ENCODE measurements at places on chromosomes 6 and 20.

GRCh38 chr6:49826743-49827406 lies 39.5 kb downstream of the CRISP1 start:
- DNase-seq, result no peak

GRCh38 chr20:53220482-53221307 lies 248.5 kb downstream of the TSHZ2 start:
- no peak for DNase-seq

- DNase-seq, result no peak
Observed at GRCh38 chr6:169975286-169975685, 223.9 kb downstream of the ERMARD start.

- DNase-seq, result no peak
Observed at GRCh38 chr6:44223319-44224028, at the start of gene SLC29A1. Gene SLC29A1 (plus strand): TSS chr6:44223595. CDS start chr6:44227314, 3,719 bp downstream.

- no peak for DNase-seq
Observed at GRCh38 chr20:15772826-15773225, 800.4 kb downstream of the KIF16B start.

GRCh38 chr20:49569411-49570115 lies 1.6 kb upstream of the PTGIS start:
- DNase-seq, result no peak

DNA sequence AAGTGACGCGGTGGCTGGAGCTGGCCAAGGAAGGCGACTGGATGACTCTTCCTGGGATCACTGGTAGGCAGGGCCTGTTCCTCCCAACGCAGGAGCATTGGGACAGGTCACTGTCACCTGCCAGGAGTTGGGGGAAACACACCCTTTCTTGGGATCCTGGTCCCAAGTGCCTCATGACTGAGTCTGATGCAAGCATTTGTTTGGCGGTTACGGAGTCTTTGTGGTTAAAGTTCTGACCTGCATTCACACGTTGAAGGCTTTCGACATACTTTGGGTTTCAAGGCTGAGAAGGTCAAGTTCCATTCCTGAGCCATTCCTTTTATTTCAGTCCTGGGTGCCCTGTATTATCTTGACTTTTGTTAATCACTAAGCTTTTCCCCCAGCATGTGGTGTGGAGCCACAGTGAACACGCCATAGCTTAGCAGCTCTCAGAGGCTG lies 6.0 kb downstream of the PNLDC1 start:
- no peak for DNase-seq

DNA sequence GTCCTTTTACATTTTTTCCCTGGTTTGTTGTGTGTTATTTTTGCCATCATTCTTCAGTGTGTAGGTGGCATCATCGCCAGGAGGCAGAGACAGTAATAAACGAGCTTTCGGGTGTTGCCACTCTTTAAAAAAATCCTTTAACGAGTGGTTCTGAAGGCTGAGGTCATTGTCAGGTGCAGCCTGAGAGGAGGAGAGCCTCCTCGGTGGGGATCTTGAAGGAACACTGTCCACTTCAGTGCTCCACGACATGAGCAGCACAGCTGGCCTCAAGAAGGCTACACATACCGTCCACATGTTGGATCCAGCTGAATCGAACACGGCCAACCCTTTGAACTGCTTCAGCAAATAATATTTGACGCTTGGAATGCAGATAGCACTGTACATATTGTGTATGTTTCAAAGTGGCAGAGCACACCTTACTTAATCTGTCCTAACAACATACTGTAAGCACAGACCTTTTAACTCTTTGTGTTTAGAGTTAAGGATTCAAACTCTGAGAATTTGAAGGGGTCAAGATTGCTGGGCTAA lies 48.0 kb upstream of the FOXQ1 start:
- no peak for DNase-seq

DNA sequence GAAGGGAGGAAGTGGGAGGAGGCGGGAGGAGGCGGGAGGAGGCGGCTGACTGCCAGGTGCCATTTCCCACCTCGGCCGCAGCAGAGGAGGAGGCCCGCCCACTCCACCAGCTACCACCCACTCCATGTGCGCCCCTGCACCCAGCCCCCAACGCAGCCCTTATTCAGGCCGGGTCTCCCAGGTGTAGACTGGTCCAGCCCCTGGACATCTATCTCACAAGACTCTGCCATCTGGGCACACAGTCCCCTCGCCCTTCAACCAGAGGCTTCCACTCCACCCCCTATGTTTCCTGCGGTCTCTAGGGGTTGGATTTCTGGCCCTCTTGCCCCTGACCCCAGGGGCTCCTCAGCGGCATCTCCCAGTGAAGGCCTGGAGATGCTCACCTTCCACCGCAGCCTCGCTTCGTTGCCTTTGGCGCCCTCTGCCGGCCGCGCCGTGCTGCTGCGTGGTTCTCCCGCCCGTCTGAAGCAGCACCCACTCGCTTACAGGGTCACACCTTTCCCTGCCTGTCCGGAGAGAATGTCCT lies 32.6 kb upstream of the FAM83D start:
- DNase-seq, result no peak

DNA sequence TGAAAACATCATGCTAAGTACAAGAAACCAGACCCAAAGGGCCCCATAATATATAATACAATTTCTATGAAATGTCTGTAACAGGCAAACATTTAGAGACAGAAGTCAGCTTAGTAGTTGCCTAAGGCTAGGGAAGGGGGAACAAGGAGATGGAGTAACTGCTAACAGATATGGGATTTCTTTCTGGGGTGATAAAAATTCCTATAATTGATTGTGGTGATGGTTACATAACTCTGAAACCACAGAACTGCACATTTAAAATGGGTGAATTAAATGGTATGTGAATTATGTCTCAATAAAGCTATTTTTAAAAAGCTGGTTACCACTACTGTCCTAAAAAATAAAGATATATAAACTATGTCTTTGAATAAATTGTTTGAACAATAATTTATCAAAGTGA lies 3.2 kb downstream of the CEP162 start:
- DNase-seq, result no peak

GRCh38 chr6:22838345-22838744 lies 269.0 kb downstream of the HDGFL1 start:
- DNase-seq, result no peak

DNA sequence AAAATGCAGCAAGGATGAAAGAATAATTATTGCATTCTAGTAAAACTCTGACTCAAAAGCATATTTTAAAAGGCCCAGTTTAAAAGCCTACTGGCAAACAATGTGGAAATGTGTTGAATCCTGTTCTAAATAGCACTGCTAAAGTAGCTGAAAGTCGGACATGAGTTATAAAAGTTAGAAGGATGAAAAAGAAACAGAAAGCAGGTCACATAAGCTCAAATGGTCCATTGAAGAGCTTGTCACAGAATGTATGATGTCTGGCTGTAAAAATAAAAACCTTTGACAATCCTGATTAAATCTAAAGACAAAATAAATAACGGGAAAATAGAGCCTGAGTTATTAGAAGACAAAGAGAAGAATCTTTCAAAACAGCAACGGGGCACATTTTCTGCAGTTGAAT lies 218.6 kb upstream of the UFL1 start:
- no peak for DNase-seq

DNA sequence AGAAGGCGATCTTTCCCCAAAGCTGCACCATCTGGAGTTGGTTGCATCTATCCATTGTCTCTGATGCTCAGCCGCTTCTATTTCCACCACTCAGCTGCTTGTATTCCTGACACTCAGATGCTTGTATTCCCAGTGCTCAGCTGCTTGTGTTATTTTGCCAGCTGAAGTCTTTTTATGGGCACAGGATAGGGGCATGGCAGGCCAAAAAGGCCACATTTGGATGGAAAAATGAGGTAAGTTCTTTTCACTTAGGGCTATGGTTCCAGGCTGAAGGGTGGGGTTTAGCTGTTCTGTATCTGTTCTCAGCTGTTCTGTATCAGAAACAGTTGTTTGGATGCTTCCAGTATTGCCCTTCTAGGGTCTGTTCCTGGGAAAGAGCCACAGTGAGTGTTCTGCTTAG lies 944.9 kb downstream of the QKI start:
- DNase-seq, result no peak

DNA sequence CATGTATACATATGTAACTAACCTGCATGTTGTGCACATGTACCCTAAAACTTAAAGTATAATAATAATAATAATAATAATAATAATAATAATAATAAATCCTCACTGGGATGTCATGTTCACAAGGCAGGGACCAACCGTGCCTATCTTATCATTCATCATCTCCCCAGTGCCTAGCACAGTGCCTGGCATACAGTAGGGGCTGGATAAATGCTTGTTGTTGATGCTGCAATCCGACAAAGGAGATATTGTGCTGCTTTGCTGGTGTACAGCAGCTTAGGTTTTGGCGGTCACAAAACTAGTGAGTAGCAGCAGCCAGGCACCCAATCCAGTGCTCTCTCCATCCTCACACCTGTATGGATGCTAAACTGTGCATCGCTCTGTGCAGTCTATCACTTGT lies 94.1 kb upstream of the ASF1A start:
- no peak for DNase-seq

GRCh38 chr6:144895313-144896278 lies 610.5 kb downstream of the UTRN start:
- no peak for DNase-seq

- peak; percentile 30 for DNase-seq
Observed at GRCh38 chr6:164097551-164098398, 683.3 kb downstream of the QKI start.

GRCh38 chr20:35319192-35319870 lies 27.1 kb upstream of the FAM83C start:
- no peak for DNase-seq

DNA sequence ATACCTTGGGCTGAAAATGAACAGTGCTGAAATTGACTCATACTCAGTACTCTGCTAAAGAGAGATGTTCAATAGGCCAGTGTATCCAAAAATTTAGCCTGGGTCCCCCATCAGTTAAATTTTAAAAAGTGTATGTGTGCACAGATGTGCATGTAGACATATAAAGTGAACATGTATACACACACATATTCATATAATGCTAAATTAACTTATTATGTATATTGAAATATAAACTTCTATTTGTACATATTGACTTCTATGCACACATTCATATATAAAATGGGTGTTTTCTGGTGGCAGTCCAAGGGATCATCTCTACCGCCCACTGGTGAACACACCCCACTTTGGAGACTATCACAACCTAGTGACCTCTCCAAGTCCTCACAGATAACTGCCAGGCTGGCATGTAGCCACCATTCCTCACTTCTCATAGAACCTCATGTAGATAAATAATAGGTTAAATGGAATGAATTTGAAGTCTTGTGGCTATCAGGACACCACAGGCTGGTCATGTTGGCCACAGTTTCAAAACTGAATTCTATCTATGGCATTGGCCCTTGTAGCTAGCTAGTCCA lies 8.8 kb downstream of the SLC22A16 start:
- no peak for DNase-seq

- DNase-seq, result no peak
Observed at GRCh38 chr20:36010825-36011224, 42.4 kb downstream of the CNBD2 start.

DNA sequence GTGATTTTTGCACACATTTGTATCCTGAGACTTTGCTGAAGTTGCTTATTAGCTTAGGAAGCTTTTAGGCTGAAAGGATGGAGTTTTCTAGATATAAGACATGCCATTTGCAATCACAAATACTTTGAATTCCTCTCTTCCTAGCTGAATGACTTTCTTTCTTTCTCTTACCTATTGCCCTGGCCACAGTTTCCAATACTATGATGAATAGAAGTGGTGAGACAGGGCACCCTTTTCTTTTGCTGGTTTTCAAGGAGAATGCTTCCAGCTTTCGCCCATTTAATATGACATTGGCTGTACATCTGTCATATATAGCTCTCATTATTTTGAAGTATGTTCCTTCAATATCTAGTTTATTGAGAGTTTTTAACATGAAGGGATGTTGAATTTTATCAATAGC lies 409.6 kb upstream of the EPHA7 start:
- no peak for DNase-seq

DNA sequence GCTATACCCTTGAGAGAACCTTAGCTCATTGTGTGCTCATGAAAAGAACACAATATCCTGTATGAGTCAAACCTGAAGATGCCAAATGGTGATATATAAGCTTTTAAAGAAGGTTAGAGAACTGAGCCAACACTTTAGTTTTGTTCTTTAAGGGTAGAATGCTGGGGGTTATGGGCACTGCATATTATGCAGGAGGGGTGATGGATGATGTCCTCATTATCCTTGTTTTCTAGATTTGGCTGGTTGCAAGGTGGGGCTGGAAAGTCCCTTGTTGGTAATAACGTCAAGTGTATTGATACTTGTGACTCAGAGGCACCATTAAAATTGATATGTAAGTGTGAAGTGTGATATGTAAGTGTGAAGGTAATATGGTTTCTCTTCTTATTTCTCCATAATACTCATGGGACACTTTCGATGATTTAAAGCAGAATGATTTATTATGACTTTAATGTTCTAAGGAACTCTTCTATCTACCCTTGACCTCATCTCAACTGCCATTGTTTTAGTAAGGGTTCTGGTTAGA lies 113.7 kb upstream of the DTNBP1 start:
- no peak for DNase-seq

- DNase-seq, result no peak
Observed at GRCh38 chr6:140018588-140018987, 644.1 kb upstream of the CITED2 start.

GRCh38 chr6:42627044-42627443 lies 63.2 kb downstream of the UBR2 start:
- DNase-seq, result no peak

- no peak for DNase-seq
Observed at GRCh38 chr6:30727920-30728553, 7.9 kb downstream of the TUBB start.

DNA sequence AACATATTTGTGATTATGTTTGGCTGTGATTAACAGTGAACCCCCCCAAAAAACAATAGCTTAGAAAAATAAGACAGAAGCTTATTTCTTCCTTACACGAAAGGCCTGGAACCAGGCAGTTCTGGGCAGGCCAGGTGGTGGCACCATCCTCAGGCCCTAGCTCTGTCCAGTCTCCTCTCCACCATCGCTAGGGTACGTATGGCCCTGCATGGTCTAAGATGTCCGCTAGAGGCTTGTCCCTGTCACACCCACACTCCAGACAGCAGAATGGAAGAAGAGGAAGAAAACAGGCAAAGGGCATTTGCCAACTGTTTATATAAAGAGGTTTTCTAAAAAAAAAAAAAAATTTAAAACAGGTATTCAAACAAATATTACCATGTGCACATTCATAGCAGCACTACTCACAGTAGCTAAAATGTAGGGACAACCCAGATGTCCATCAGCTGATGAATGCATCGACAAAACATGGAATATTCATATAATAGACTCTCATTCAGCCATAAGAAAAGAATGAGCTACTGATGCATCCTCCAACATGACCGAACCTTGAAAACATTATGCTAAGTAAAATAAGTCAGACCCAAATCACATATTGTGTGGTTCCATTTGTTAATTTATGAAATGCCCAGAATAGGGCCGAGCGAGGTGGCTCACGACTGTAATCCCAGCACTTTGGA lies 6.7 kb downstream of the TGM3 start:
- DNase-seq, result no peak

All from foreskin keratinocyte (primary cell).